ENCODE measurements at places on chromosomes 1 and 21.

- DNase-seq = no peak
These were observed 29.3 kb downstream of the XCL2 start for GRCh38 chr1:168514455-168514854.

DNA sequence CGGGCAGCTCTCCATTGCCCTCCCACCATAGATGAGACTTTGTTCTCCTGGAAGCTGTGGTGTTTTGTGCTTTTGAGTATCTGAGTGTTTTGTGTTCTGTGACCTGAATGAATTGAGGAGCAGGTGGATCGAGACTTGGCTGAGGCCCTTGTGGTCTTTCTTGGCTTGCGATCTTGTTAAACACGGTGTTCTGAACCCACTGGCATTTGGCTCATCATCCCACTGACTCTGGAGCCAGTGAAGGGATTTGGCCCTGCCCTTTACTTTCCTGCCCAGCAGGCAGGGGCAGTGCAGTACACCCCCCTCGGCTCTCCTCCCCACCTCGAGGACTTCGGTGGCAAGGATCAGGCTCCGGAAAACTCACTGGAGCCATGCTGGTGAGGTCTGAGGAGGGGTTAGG is 30.6 kb downstream of the PKNOX1 start:
- no peak for DNase-seq

- DNase-seq = no peak
These were observed 166.3 kb upstream of the NR5A2 start for GRCh38 chr1:199861020-199861795.

GRCh38 chr1:24909388-24909898 is 20.6 kb downstream of the RUNX3 start:
- DNase-seq = peak; percentile 52

All from glutamatergic neuron (in vitro differentiated cells).